ENCODE measurements at places on chromosomes 11 and 22.

DNA sequence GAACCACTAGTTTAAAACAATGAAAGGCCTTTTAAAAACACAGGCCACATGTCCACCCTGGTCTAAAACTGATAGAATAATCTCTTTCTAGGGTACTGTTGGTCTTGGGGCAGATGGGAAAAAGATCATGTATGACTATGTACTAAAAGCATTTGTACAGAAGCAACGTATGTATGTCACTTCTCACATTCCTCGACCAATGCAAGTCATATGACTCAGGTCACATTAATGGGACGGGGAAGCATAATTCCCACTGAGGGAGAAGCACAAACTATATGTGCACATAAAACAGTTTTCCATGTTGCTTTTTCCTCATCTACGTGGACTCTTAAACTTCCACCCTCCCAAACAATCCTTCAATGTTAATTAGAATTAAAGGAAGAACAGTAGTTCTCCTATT lies 32.2 kb upstream of the GAB2 start:
- DNase-seq: no peak

GRCh38 chr22:18008136-18008535 lies 16.2 kb downstream of the MICAL3 start:
- DNase-seq: no peak

GRCh38 chr11:62664405-62665074 lies 470 bp downstream of the C11orf98 start:
- DNase-seq: no peak

DNA sequence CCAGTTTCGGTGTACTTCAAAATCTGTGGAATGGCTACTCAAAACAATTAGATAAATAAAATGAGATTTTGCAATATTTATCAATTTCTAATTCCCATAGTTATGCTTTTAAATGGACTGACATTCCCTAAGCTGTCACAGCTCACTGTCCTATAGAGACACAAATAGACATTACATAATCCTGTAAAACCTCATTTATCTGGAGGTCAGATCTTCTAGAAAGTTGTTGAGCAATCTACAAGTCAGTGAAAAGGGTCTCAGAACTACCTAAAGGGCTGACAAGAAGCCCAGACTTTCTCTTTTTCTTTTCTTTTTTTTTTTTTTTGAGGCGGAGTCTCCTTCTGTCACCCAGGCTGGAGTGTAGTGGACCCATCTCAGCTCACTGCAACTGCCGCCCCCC lies 12.0 kb downstream of the ALG8 start:
- DNase-seq: no peak

GRCh38 chr11:57499413-57499982 lies 16.0 kb downstream of the SLC43A1 start:
- DNase-seq: peak; percentile 93

DNA sequence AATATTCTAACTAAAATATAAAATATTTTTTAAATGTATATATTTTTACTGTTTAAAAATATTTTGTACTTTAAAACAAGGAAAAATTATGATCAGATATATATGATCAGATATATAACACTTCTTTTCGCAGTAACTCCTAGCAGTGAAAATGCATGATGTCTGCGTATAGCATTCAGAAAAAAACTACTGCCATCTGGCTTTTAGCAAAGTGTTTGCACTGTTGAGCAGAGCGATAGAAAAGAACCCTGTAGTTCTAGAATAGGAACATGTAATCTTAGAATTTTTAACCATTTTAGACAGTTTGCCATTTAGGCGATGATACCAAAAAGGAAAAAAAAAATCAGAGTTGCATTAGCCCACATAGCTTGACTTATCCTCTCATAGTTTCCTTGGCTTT lies 370.4 kb upstream of the ANO3 start:
- DNase-seq: no peak

DNA sequence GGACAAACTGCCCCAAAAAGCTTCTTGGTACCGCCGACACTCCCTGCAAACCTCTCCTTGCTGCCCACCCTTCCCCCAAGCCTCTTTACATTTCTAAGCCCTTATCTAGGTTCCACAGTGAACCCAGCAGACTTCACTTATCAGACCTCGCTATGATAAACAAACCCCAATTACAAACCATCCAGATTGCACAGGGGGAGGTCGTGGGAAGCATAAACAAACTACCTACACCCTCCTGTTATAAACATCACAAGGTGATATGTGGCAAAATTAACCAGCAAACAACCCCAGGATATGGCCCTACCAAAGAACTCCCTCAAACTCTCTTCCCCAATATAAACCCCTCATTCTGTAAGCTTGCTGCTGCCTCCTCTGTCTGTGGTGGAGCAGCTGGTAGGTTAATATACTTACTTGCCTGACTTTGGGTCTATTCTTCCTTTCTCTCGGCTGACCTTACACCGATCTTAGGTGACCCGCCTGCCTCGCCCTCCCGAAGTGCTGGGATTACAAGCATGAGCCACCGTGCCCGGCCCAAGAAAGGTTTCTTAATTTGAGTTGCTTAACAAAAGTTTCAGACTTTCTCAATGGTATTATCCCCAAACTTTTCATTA lies 66.0 kb upstream of the TENM4 start:
- DNase-seq: no peak

GRCh38 chr11:11708256-11708655 lies 86.5 kb upstream of the GALNT18 start:
- no peak for DNase-seq

DNA sequence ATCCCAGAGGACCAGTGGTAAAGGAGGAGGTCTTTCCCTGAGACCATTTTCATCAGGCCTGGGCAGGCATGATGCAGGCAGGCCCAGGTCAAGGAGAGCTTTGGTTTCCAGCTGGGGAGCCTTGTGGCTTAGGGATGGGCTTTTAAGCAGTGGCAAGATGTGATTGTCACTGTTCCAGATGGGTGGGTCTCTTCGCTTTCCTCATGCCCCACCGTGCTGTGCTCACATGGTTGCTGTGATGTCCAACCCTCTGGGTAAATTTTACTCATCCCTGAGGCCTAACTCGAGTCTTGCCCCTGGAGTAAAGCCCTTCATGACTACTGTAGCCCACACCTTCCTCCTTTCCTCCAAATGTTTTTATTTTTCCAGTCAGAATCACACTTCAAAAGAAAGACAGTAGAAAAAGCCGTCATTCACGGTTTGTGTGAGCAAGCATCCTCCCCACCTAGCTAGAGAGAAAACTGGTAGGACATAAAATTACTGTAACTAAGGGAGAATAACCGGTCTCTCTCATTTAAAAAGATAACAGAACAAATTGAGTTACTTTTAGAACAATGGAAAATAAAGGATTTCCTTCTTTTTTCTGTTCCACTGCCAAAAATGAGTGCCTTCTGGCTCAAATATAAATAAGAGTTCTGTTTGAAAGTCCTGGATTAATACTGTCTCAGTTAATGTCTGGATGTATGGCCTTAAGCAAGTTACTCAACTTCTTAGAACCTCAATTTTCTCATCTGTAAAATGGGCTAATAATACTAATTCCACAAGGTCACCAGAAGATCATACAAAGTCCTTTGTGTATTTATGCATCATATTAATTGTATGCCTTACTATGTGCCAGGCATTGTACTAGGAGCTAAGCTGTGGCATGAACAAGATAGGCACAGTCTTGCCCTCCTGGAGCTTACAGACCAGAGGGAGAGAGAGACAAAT lies 84.9 kb downstream of the ME3 start:
- DNase-seq: no peak

DNA sequence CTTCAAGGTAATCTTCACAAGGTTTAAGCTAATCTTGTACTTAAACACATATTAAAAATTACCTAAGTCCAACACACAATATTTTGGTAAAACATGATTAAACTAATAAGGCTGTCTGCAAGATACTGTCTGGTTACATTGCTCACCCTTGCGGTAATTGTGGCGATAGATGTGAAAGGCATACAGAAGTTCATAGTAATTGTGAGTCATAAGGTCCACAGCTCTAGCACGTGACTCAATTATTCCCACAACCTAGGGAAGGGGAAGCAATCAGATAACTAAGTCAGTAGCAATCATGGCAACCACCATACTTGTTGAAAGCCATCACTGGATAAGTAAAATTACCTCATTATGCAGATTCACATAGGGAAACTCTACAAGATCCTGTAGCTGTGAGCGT lies 30.5 kb upstream of the FNBP4 start:
- no peak for DNase-seq

Measured in NCI-H446 (cell line).